D721Med (cell line): ENCODE measurements at places on chromosomes 12 and 14.

DNA sequence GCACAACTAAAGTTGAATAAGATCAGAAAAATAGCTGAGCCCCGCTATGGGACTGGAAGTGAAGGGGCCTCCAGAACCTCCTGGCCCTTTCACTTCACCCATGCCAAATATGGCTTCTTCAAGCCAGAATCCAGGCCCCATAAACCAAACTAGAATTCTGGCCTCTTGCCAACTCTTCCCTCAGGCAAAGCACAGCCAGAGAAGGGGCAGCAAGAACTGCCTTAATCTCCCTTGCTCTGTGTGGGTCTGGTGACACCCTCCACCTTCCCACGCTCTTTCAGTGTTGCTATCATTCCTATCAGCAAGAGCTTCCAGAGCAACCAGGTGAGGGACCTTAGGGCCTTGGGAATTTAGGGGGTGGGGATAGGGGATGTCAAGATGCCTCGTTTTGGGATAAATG, 3.1 kb upstream of the PNMA1 start:
- DNase-seq: peak; percentile 10

GRCh38 chr14:51473808-51474565, 177.7 kb upstream of the FRMD6 start:
- no peak for DNase-seq

GRCh38 chr14:51283402-51284085, 43.5 kb downstream of the TMX1 start:
- peak; percentile 24 for DNase-seq

DNA sequence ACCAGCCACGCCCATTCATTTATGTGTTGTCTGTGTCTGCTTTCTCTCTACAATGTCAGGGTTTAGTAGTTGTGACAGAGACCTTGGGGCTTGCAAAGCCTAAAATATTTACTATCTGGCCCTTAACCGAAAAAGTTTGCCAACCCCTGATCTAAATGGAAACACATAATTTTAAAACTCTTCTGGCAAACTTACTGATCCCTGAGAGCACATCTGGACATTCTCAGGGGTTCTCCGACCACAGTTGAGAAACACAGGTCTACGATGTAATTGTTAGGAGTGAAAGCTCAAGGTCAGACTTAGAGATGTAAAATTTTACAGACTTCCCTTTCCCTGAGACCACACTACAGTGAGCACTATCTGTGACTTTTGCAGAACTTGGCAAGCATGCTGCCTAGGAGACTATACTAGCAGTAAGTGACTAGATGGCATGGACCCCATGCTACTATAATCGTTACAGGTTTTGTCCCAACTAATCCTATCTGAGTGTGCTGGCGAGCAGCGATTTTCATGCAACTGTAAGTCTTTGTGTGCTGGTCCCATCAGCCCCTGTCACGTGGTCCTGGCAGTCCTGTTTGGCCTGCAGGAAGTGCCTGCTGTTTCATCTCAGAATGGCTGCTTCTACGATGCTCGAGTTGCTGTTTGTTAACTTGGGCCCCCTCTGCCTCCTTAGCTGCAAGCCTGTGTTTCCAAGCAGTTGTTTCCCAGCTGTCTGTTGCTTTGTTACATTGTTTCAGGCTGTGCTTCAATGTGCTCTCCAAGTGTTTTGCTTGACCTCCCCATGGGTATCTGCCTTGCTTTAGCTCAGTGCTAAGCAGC, 21.6 kb downstream of the TMTC2 start:
- DNase-seq: no peak

DNA sequence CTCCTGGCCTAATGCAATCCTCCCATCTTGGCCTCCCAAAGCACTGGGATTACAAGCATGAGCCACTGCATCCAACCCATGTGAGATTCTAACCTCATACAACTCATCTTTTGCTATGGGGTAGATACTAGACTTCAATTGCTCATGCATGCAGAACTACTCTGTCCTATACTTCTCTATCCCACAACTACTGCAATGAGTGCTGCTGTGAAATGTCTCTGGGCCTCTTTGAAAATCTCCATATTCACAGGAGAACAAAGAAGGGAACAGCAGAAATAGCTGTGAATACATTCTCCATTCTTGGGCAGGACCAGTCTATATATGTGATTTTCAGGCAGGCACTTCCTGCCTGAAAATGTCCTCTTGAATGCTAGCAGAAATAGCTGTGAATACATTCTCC, 220.7 kb upstream of the GRIP1 start:
- DNase-seq: no peak

GRCh38 chr12:10113075-10113474, 14.3 kb upstream of the CLEC1A start:
- no peak for DNase-seq

DNA sequence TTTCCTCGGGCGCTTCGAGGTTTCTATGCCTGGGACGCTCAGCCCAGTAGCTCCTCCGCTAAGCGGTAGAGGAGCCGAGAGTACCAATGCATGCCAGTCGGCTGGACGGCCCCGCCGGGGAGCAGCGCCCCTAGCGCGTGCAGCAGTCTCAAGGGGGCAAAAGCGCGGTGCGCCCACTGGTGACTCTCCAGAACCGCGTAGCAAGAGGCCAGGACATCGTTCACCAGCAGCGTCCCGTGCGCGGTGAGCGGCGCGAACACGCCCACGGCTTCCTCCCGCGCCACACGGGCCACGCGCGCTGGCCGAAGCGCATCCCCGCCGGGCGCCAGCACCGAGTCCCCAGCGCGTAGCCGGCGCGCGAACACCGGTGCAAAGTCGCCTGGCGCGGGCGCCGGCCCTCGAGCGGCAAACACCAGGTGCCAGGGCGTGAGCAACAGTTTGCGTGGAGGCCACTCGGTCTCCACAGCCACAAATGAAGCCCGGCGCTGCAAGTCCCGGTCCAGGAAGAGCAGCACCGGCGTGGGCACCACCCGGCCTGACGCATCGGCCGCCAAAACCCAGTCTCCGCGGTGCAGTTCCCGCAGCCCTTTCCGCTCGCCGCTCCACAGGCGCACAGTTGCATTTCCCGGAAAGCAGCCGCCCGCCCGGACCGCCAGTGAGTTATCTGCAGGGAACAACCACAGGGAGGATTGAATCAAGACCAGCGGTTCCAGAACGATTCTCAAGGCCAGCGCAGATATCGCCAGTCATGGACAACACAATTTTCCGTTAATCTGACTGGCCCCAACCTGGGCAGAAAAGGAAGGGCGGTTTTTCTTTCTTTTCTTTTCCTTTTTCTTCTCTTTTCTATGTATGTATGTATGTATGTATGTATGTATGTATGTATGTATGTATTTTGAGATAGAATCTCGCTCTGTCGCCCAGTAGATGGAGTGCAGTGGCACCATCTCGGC, 4.5 kb downstream of the DHH start:
- no peak for DNase-seq

DNA sequence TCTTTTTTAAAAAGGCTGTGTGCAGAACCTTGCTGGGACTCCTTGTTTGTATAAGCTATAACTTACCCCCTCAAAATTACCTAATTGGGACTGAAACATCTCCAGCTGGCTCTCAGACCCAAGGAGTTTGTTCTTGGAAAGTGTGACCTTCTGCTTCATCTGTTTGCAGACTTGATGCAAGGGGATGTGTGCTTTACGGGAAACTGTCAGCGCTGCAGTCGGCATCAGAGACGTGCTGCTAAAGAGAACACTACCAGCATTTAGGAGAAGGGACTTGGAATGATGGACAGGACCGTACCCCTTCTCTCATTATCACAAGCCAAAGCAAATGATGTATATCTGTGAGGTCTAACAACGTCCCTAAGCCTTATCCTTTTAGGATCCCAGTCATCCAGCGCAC, 174.2 kb upstream of the PARP11 start:
- no peak for DNase-seq

DNA sequence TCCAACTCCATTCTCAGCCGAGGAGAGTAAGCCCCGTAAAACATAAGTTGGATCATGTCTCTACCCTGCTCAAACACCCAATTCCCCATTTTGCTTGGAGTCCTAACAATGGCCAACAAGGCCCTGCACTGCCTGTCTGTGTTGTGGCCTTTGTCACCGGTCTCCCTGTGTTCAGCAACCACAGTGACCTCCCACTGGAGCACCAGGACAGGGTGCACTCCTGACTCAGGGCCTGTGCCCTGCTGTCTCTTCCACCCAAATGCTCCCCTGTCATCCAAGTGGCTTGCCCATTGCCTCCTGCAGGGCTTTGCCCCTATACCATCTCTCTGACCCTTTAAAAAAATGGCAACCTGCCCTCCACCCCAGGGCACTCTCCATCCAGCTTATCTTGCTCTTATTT, 4.4 kb upstream of the KRT85 start:
- DNase-seq: no peak

- no peak for DNase-seq
Observed at GRCh38 chr14:103116636-103117035, 6.6 kb upstream of the TNFAIP2 start.

DNA sequence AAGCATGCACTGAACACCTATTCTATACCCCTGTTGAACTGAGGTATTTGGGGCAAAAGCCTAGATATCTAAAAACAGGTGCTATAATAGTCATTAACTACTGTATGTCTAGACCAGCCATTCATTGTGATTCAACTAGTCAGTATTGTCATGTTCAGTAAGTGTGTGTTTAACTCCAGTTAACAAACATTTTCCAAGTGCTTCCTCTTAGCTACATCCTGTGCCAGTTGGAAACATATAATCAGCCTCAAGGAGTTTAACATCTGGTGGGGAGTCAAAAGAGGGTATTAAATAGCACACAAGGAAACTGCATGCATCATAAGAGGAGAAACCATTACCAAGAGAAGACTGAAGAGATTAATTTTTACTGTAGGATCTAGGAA, 20.4 kb downstream of the TMTC1 start:
- DNase-seq: no peak

DNA sequence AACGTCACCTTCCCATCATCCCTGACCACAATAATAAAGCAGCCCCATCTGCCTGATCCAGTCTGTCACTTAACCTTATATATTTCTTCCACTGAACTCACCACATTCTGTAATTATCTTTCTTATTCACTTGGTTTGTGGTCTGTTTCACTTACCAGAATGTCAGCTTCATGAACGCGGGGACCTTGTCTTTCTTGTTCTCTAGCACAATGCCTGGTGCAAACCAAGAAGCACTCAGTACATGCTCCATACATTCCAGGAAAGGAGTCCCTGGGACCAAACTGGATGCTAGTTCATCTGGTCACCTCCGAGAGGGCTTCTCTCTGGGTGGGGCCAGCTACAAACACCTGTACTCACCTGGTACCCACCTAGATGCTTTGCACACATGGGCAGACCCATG, 17.4 kb upstream of the ANKRD33 start:
- no peak for DNase-seq

GRCh38 chr14:21475767-21476522, 814 bp downstream of the RAB2B start:
- DNase-seq: no peak

DNA sequence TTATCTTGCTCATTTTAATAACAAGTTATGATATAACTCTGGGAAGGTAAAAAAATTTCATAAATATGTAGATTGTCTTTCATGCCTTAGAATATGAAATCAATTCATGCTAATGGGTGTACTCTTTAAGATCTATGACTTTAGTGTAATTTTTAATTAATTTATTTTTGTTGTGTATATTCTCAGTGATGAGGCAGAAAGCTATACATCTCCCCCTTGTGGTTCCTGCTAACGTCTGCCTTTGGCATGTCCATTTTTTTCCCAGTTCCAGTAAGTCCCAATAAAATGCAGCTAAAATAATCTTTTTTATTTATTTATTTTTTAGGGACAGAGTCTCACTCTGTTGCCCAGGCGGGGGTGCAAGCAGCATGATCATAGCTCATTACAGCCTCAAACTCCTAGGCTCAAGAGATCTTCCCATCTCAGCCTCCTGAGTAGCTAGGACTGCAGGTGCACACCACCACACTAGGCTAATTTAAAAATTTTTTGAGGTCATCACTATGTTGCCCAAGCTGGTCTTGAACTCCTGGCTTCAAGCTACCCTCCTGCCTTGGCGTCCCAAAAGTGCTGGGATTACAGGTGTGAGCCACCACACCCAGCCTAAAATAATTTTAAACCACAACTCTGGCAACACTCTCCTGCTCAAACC, 3.3 kb upstream of the CHURC1 start:
- no peak for DNase-seq

- DNase-seq: peak; percentile 67
Observed at GRCh38 chr12:49578471-49579112, 10.7 kb upstream of the MCRS1 start.

GRCh38 chr14:89648510-89648909, 231.5 kb upstream of the FOXN3 start:
- DNase-seq: no peak

DNA sequence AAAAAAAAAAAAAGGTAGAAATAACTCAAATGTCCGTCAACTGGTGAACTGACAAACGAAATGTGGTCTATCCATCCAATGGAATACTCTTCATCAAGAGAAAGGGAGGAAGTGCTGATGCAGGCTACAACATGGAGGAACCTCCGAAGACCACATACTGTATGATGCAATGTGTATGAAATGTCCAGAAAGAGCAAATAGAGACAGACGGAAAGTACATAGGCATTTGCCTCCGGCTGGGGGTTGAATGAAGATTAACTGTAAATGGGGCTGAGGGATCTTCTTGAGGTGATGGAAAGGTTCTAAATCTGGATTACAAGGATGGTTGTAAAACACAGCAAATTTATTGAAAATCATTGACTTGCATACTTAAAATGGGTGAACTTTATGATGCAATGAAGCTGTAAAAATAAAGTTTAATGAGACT, 35.4 kb downstream of the DLK1 start:
- no peak for DNase-seq

DNA sequence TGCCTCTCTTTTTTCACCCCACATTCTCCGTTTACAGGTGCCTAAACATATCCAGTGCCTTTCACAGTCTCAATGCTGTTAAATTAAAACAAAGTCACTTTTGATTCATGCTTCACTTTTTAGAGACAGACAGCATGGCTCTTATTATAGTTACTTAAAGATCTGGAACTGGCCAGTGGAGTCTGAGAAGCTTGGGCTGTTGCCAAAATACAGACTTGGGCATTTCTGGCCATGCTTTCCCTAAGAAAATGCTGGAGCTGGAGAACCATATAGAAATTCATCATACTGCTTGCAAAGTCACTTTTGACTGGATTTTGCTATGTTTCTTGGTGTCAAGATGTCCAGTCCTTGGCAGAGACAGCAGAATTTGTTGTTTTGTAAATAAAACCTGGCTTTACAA, 12.2 kb upstream of the GPR68 start:
- no peak for DNase-seq

- DNase-seq: no peak
Observed at GRCh38 chr12:130097798-130098255, 64.4 kb upstream of the FZD10 start.

DNA sequence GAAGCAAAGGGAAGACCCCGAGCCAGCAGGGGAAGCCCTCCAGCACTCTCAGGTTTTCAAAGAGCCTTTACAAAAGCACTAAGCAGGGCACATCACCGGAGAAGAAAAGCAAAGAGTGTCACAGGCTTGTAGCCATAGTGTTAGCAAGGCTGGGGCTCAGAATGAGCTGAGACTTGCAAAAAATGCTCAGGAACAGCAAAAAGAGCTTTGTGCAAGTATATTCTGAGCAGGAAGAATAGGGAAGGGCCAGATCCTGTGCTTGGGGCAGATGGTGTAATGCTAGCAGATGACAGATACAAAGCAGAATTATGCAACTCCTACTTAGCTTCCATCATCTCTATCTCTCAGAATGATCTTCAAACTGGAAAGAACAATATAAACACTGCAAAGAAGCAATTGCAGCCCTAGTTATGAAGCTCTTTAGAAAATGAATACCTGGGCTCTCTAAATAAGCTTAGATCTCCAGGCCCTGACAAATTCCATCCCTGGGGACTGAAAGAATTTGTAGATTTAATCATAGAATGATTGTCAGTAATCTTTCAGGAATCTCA, 23.7 kb upstream of the PARP11 start:
- no peak for DNase-seq

- no peak for DNase-seq
Observed at GRCh38 chr14:65361920-65362319, 50.6 kb upstream of the FUT8 start.

- DNase-seq: no peak
Observed at GRCh38 chr12:2826036-2826435, 8.8 kb downstream of the NRIP2 start.
